Activated CD4-positive, alpha-beta T cell treated with anti-CD3 and anti-CD28 coated beads, Interleukin-2, Interleukin-6, amounts not matched to agents 100 ng/mL and 50 ng/mL, durations not matched to agents 16 hours and 8 hours (primary cell): ENCODE measurements at places on chromosomes 16 and 17.

DNA sequence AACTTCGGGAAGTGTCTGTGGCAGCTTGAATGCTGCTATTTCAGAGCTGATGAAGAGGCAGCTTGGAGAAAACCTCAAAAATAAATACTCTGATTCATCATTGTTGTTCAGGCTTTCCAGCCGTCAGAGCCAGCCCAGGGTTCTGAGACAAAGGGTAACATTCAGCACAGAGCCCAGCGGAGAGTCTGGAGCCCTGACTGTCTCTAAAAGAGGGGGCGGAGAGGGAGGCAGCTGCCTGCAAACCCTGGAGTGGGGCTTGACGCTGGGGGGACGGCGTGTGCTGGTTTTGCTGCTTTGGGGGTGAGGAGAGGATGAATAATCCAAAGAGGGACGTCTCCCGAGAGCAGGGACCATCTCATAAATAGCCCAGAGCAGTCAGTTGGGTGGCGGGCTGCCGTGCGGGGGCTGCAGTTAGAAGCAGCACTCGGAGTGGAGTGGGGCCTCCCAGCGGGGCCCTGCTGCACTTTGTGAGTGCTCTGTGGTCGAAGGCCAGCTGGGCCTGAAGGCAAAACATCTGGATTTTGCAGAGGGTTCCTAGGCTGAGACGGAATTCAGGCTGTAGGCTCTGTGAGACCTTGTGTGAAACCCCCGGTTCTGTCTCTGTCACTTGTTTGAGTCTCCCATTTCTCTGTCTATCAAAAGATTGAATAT, 237.8 kb downstream of the PRKCA start:
- no peak for DNase-seq

DNA sequence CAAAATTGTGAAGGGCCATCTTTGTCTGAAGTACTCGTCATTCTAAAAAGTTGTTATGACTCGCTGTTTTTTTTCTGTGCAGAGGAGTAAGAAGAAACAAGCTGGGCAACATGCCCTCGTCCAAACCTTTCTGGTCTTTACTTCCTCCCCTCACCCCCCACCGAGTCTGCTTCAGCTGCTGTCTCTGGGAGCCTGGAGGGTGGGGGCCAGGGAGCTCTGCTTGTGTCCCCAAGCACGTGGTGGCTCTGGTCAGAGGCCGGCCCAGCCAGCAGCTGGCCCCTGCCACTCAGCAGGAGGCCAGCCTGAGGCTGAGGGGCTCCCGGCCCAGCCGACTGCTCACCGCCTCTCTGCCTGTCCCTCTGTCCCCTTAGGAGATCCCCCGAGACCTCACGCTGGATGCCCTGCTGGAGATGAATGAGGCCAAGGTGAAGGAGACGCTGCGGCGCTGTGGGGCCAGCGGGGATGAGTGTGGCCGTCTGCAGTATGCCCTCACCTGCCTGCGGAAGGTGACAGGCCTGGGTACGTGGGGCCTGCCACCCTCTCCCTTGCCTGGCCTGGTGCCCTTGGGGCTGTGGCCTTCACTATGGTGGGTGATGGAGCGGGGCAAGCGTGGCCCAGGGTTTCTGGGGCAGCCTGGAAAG, 53.7 kb upstream of the LGALS9 start:
- peak; percentile 45 for DNase-seq

DNA sequence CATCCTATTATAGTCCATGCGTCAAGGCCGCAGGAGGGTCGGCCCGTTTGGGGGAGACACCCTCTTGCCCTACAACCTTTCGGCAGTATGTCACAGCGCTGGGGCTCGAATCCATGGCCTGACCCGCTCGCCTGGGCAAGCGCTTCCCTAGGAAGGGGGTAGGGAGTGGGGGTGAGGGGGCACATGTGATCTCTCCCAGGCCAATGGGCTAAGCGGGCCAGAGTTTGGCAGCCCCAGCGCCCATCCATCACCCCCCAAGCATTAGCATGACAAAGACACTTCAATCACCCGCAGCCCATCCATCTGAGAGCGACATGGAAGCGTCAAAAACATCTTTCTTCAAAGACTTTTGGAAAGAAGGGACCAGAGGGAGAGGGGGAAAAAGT, at the start of gene HOXB1:
Gene HOXB1, minus strand, starts transcription at position 125 of the 386 bp plus-strand sequence. Its CDS starts 107 bp downstream, at position 18.
- DNase-seq, result no peak

DNA sequence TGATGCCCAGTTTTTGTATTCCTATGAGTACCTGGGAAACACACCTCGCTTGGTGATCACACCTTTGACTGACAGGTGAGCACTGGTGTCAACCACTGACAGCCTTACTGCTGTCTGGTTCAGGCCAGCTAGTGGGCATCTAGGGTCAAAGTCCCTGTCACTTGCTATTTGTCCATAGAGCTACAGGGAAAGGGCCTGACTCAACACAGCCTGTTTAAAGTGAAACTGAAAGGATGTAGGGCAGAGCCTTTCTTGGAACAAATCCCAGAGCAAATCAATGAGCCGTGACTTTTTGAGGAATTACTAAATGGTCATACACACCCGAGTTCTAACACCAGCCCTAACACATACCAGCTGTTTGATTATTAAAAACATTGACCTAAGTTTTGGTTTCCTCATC, 106.8 kb downstream of the DNAH9 start:
- DNase-seq, result no peak

GRCh38 chr17:31806921-31807320, 52.1 kb downstream of the COPRS start:
- DNase-seq, result no peak

- DNase-seq, result no peak
These were observed 15.2 kb downstream of the ARHGAP23 start for GRCh38 chr17:38443356-38444031.

DNA sequence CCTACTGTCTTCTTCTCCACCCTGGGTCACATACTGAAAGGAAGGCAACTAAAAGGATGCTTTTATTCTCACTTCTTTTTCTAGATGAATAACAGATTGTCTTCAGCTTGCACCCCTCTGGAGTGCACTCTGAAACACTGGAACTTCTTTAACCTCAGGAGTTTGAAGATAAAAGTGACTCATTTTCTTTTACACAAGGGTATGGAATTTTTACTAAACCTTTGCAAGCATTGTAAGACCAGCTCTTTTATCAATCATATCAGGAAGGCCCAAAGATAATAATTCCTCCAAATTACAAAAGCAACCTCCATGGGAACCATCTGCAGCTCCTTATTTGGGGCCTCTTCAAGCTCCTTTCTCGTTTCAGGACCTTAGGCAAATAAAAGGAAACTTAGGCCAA, 193.5 kb upstream of the KIF2B start:
- DNase-seq, result no peak

GRCh38 chr16:11145173-11145818, 110.7 kb downstream of the SOCS1 start:
- no peak for DNase-seq

DNA sequence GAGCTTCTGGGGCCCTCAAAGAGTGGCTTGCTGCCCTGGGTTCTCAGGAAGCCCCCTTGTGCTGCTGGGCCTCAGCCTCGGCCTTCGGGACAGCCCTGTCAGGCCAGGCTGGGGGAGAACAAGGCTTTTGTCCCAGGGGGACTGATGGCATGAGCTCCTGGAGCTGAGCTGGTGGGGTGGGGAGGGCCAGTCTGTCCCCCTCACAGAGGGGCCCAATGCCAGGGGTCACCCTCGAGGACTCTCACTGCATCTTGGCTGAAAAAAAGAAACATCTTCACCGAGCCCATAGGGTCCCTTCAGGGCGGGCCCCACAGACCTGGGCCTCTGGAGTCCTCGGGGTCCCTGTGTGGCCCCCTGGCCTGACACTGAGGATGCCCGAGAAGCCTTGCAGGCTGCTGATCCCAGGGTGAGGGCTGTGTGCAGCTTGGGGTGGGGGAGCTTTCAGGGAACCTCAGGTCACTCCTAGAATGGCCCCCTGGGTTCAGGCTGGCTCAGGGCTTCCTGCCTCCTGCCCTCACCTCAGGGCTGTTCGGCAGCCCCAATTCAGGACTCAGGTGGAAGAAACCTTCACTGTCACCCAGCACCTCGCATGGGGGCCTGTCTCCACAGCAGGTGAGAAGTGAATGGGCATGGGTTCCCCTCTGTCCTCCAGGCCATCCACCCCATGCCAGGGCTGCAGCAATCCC, 90.5 kb downstream of the TNFRSF13B start:
- no peak for DNase-seq

DNA sequence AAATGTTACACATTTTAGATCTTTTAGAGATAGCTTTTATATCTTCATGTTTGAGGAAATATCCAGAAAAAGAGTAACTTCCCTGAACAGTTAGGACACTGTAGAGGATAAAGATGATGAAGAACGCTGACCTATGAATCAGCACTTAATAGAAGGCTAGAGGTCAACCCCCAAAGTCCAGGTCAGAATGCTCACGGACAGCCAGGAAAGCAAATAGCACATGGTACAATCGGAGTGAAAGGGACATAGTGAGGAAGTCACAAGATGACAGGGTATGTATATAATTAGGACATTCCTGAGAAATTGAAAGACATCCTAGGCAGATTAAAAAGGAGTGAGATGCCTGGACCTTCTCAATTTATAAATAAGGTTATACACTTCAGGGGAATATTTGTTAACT, 55.1 kb upstream of the CNTNAP4 start:
- no peak for DNase-seq

DNA sequence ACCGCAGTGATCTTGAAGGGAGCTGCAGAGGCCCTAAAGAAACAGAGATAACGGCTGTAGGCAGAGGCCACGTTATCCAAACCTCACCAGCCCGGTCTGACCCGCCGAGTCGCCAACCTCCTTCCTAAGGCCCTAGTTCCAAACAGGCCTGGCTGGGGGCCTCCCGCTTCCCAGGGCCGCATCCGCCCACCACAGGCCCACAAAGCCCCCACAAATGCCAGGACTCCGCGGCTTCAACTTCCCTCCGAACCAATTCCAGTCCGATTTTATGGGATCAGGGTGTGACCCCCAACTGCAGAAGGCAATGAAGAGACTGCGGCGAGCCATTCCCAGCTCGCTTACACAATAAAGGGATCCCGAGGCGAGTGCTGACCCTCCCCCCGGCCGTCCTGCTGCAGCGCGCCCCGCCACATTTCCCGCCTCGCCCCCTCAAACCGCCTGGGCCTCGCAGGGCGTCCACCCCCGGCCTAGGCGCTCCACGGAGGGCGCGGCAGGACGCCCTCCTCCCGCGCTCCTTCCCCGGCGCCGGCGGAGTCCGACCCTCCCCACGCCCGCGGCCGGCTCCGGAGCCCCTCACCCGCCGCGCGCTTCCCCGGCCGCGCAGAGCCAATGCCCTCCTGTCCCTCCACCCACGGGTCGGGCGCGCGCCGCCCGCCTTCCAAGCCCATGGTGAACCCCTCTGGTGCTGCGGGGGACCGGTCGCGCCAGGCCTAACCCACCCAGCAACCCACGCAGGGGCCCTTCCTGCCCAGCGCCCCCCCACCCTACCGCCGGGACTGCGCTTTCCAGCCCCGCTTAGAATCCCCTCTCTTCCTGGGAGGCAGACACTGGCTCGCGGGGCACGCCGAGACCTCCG, 926 bp downstream of the MYH10 start:
- peak; percentile 1 for DNase-seq

DNA sequence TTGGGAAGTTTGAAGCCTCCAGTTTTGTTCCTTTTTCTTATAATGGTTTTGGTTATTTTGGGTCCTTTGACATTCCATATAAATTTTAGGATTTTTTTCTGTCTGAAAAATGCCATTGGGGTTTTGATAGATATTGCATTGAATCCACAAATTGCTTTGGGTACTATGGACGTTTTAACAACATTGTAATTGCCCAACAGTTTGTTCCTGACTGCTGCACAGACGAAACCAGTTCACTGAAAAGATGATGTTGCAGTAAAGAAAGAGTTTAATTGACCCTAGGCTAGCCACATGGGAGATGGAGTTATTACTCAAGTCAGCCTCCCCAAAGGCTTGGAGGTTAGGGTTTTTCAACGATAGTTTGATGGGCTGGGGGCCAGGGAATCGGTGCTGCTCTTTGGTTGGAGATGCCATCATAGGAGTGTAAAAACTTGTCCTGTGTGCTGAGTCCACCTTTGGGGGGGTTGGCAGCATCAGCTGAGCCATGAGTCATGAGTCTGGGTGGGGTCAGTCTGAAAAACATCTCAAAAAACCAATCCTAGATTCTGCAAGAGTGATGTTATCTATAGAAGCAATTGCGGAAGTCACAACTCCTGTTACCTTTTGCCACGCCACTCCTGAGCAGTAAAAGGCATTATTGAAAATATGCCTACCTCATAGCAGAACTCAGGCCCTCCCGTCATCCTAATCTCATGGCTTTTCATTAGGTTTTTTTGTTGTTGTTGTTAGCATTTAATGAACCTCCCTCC, 2.7 kb upstream of the PRSS41 start:
- no peak for DNase-seq

GRCh38 chr17:46950997-46951621, 27.9 kb downstream of the RPRML start:
- no peak for DNase-seq

DNA sequence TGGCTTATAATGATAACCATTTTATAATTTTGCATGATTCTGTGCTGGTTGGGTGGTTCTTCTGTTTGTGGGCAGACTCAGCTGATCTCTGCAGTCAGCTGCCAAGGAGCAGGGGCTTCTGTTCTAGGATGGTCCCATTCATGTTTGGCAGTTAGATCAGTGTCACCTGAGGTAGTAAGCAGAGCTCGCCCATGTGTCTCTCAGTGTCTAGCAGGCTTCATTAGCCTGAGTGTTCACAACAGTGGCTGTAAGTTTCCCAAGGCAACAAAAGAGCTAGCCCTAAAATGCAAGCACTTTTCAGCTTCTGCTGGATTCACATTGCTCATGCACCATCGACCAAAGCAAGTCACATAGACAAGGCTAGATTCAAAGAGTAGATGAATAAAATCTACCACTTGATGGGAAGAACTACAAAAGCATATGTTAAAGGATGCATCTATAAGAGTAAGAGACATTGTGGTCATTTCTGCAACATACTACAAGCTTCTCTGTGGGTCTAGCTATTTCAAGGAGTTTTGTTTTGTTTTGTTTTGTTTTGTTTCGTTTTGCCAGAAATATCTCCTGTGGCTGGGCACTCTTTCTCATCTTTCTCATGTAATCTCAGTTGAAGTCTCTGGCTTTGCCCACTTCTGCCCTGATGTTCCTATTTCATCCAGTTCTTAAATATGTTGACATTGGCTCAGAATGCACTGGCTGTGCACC, 180.8 kb downstream of the HS3ST4 start:
- DNase-seq, result no peak

GRCh38 chr16:61590577-61590976, 445.7 kb downstream of the CDH8 start:
- DNase-seq, result no peak

- no peak for DNase-seq
These were observed 256.2 kb downstream of the PARN start for GRCh38 chr16:14373896-14374295.

DNA sequence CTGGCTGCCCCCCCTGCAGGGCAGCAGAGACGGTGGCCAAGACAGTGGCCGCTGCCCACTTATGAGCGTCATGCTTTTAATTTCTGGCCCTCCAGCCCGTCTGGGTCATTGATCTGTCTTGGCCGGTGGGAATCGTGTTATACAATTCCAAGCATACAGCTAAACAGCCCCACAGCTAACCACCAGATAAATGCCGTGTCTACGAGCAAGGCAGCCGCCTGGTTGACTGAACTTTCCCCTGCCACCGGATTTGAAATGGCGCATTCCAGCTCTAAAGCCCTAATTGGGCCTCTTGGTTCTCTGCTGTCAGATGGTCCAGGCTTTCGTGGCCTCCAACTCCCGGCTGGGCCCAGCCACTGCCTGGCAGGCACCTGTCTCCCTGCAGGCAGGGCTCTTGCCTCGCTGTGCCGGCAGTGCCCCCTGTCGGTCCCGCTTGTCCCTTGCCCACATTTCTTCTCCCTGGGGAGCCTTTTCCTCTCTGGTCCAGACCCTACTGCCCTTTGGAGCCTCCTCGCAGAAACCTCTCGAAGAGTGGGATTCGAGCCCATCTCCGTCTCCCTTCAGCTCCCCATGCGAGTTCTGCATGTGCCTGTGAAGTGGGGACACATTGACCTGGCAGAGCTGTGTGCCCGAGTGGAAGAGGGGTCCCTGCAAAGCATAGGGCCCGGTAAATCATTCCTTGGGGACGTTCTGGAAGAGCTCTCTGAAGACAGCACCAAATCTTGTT, 1.8 kb upstream of the RBFOX3 start:
- peak; percentile 75 for DNase-seq
